Lower leg skin (tissue), 4 donors: ENCODE measurements at places on chromosomes 2 and 18.
A peak's percentile ranks its signal among the peaks of the same experiment; 100 is the strongest.

GRCh38 chr18:48533340-48534070 lies 5.3 kb upstream of the CTIF start:
- DNase-seq, result no peak

- peak; percentile 77 for DNase-seq
Measured at GRCh38 chr2:26455037-26455669, 22.8 kb downstream of the OTOF start.

DNA sequence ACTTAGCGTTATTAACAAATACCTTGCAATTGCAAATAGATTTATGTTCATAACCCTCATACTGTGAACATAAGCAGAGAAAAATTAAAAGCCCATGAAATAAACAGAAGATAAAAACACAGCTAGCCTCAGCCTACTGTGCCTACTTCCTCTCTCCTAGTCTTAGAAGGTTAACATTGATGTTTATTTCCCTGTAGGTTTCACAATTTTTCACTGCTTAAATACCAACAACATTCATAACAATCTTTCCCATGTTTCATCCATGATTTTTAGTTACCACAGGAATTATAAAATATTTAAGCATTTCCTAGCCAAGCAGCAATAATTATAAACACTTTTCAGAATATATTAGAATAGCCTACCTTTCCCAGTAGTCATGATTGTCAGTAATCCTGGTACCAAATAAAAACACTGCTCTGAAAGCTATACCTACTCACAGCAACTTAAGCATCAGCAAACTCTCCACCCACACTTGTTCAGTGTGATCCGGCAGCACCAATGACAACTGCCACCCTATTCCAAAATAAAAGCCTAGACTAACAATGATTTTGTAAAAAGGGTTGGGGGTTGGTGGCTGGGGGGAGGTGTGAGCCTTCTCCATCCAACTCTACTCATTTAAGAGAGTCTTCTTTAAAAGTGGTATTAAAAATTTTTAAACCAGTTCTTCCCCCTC lies 40.6 kb upstream of the RNU4ATAC start:
- DNase-seq, result no peak

- DNase-seq, result no peak
Measured at GRCh38 chr2:238796223-238796885, 51.5 kb upstream of the TWIST2 start.

DNA sequence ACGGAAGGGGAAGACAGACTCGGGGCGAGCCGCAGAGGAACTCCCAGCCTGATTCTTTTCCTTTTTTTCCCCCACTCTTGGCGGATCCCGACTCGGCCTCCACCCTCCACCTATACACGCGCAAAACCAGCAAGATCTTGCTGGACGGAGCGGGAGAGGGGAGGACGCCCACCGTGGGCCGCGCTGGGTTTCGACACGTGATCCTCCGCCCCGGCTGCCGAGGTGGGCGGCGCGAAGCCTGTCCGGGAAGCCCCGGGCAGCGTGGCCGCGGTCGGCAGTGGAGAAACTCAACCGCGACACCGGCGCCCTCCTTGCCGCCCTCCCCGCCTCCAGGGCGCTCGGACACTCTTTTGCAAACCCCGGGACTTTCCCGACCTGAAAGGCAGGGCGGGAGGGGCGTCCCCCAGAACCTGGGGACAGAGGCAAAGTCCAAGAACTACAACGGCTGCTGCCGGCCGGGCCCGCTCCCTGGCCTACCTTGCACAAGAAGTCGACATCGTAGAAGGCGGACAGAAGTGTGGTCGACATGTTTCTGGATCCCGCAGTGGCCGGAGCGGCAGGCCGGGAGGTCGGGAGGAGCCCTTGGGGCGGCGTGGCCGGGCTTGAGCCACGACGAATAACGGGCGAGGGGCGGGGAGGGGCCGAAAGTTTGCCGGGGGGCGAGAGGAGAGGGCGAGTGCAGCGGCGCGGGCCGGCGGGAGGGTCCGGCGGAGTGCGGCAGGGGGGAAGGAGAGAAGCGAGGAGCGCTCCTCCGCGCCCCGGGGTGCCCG lies 433 bp downstream of the ZFP36L2 start:
- peak; percentile 91 for DNase-seq

GRCh38 chr2:85783796-85784195 lies 30.0 kb downstream of the ATOH8 start:
- no peak for DNase-seq

- DNase-seq, result no peak
Measured at GRCh38 chr18:7898181-7898580, 331.1 kb downstream of the PTPRM start.

DNA sequence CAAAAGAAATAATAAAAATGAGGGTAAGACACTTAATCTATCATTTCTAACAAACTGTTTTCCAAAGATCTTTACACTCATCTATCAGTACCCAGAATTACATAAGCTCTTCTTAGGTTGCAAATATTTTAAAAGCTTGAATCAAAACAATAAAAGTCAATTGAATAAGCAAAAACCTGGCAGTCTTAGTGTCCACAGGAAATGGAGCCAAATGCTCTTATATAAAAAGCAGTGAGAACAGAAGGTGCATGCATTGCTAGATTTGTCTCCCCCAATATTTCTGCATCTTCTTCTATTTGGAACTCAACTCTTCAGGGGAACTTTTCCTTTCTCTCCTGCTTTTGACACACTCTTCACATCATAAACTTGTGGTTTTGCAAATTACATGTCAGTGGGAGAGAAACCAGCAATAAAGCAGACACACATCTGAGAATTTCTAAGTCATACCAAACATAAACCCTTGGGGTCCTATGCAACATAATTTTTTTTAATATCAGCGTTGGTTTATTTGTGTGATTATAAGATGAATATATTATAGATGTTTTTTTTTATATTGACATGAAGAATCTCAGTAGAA lies 343.9 kb upstream of the ACVR2A start:
- no peak for DNase-seq

GRCh38 chr2:51990684-51991083 lies 958.8 kb upstream of the NRXN1 start:
- DNase-seq, result no peak

DNA sequence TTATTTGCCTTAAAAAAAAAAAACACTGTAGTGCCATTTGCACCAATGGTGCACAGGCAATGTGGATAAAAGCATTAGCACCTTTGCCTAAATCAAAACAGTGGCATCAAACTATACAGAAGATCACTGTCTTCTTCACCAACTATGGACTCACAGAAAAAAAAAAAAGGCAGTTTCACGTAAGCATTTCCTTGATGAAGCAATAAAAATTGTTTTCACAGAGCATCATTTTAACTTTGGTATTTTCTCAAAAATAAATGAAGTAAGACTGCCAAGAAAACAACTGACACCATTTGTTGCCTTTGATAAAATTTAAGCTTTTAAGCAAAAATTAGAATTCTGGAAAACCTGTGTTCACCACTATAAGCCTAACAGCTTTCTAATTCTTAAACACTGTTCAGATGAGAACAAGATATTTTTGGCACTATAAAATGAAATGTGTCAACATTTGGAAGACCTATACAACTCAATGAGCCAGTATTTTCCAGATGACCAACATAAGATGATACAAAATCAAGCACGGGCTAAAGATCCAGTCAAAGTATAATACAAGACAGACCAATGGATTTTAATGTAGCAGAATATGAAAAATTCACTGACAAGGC lies 21.1 kb downstream of the METTL8 start:
- no peak for DNase-seq

DNA sequence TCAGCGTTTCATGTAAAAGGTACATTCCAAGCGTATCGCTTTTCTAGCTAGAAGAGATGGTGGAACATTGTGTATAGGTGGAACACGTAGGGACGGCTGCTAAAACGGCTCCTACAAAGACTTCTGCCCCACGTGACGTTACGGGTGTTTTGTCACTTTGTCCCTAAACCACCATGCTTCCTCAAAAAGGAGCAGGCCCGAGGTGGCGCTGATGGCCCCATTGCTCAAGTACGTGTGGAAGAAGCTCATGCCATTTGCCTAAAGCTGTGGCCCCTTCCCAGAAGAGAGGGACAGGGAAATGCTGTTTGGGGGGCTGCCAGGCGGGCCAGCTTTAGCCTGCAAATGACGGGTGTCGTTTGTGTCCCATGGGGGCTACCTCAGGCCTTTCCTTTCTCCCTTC lies 72.7 kb downstream of the TMEM247 start:
- DNase-seq, result no peak

DNA sequence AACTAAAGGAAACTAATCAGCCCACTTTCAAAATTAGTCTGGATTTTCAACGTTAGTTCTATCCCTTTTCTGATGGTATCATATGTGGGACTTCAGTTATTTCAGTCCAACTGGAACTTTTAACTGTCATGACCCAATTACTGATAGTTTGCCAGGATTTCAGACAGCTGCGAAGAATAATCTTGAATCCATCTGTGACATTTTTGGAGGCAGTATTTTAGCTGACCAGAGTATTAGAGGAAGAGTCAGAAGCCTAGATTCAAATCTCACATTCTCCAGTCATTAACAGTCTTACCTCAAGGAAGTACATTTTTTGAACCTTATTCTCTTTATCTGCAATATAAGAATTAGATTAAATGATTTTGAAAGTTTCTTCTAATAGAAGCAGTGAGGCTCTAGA lies 81.3 kb downstream of the PTRHD1 start:
- DNase-seq, result no peak

GRCh38 chr2:217897091-217897715 lies 105.6 kb downstream of the TNS1 start:
- DNase-seq, result no peak

GRCh38 chr18:65091744-65092329 lies 659.0 kb upstream of the CDH7 start:
- no peak for DNase-seq

DNA sequence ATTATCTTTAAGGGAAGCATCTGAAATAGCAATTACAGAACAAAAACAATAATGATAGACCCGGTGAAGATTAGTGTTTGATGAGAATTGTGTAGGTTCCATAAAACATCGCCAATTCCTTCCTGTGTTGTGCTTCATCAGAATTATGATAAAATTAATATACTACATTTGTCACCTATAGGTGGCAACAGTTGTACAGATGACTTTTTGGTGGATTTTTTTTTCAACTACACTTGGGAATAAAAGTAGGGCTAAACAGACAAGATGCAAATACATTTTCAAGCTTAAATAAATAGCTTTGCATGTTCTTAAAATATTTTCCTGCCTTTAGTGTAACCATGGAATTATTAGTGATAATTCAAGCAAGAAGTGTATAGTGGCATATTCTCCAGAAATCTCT lies 7.0 kb upstream of the LYPD1 start:
- DNase-seq, result no peak

DNA sequence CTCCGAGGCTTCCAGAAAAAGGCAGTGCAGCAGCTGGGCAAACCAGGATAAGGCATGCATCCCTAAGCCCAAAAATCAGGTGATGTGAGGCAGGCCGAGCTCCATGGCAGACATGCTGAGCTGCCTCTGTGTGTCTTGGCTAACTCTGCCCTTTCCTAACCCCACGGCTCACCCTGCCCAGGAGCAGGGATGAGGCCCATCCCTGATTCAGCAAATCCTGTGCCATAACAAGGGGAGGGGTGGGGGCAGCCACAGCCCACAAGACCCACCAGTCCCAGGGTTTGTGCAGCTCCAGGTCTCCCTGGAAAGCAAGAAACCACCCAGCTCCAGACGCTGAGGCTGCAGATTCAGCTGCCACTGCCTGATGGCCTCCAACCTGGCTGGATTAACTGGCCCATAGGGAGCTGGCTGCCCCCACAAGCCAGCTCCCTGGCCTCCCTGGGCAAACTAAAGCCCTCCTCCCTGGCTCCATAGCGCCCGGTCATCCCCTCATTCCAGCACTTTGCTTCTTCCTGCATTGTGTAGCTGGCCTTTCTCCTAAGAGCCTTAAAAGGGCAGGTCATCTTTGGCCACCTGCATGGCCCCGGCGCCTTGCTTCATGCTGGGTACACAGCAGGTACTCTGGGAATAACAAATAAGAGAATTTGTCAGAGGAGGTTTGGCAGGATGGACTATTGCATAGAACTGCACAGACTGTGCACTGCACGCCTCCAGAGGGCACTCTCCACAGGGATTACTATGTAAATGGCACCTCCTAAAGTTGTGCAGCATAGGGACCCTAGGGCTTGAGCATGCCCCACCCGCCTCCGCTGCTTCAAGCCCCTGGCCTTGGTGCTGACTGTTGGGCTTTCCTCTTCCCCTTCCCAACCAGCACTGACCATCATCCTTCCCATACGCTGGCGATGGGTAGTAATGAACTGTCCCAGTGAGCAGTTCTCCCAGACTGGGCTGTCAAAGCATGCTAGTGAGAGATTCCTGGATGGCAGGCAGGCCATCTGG lies 10.7 kb downstream of the STEAP3 start:
- DNase-seq, result no peak

- DNase-seq, result no peak
Measured at GRCh38 chr2:168669151-168669550, 133.3 kb upstream of the NOSTRIN start.

- DNase-seq, result no peak
Measured at GRCh38 chr2:42878581-42878980, 86.2 kb upstream of the HAAO start.

DNA sequence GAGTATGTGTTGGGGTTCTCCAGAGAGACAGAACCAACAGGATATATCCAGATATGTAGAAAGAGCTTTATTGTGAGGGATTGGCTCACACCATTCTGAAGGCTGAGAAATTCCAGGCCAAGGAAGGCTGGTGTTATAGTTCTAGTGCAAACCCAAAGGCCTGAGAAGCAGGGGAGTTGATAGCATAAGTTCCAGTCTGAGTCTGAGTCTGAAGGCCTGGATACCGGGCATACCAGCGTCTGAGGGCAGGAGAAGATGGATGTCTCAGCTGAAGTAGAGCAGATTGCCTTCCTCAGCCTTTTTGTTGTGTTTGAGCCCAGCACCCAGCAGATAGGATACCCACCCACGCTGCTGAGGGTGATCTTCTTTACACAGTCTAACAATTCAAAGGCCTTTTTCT lies 211.7 kb upstream of the RASGRP3 start:
- DNase-seq, result no peak

DNA sequence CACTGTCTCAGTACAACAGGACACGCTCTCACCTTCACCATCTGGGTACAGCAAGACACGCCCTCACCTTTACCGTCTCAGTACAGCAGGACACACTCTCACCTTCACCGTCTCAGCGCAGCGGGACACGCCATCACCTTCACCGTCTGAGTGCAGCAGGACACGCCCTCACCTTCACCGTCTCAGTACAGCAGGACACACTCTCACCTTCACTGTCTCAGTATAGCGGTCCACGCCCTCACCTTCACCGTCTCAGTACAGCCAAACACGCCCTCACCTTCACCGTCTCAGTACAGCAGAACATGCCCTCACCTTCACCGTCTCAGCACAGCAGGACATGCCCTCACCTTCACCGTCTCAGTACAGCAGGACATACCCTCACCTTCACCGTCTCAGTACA lies 109.9 kb upstream of the CTDP1 start:
- DNase-seq, result no peak

GRCh38 chr2:24783641-24784040 lies 9.6 kb downstream of the PTRHD1 start:
- no peak for DNase-seq

- peak; percentile 19 for DNase-seq
Measured at GRCh38 chr2:102514061-102514785, 41.2 kb downstream of the SLC9A4 start.

DNA sequence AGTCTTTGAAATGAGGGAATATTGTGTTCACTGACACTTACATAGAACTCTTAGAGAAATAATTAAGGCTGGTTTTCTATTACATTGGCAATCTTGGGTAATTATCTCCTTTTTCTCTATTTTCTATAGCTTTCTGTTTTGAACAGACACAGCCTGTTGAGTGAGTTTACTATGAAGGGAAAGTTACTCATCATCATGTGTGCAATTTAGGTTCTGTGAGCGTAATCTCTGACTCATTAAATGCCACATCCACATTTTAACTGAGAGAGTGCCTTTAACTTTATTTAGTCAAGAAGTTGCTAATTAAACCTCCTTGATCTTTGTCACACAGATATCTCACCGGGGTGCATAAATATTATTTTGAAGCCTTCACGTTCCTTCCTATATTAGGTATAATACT lies 174.0 kb upstream of the SLC8A1 start:
- DNase-seq, result no peak
